H7 (cell line): ENCODE measurements at places on chromosomes 7 and 10.

GRCh38 chr7:39745320-39745719 is 121.9 kb downstream of the RALA start:
- no peak for DNase-seq

DNA sequence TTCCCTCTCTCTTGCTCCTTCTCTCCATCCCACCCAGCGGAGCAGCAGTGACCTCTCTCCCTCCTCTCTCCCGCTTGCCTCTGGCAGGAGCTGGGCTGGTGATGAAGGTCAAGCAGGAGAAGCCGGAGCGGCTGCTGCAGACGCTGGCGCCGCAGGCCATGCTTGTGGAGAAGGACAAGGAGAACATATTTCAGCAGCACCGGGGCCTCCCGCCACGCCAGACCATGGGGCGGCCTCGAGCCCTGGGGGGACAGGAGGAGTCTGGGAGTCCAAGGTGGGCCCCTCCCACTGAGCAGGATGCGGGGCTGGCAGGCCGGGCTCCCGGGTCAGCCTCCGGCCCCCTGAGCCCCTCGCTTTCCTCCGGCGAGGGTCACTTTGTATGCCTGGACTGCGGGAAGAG is 17.3 kb downstream of the ZNF775 start:
- DNase-seq: no peak

GRCh38 chr7:114985116-114985715 is 63.3 kb downstream of the MDFIC start:
- no peak for DNase-seq

DNA sequence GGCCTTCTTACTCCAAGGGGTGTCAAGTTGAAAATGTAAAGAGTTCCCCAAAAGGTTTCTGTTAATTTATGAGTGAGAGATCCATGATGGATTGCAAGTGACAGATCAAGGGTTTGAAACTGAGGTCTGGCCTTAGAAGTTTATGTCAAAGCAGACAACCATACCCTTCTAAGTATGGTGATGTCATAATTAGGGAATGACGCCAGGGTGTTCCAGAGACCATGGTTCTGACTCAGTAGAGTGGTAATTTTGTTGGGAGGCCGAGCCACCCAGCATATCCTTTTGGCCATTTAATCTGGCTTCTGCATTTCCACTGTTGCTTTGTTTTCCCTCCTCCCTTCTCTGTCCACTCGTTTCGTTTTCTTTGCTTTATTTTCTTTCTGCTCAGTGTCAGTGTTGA is 2.7 kb downstream of the TRUB1 start:
- no peak for DNase-seq

GRCh38 chr7:39761449-39761848 is 138.1 kb downstream of the RALA start:
- no peak for DNase-seq

GRCh38 chr7:22720791-22721786 is 5.9 kb upstream of the IL6 start:
- DNase-seq: no peak

DNA sequence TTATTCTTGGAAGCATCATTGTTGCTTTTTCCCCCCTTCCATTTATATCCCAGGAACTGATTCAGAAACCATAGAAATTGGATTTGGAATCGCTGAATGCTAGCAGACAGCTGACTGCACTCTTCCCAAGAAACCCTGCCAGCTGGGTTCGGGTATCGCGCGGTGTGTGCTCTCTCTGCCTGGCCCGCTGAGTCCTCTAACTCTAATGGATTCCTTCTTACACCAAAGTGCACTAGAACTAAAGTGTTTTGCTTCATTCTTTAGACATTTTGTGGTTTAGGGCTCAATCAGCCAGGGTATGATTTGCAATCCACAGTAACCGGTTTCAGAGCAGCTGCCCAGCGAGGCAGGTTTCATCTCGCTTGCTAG is 92.2 kb downstream of the EGFR start:
- DNase-seq: no peak

GRCh38 chr7:4486907-4487306 is 195.2 kb upstream of the FOXK1 start:
- no peak for DNase-seq

DNA sequence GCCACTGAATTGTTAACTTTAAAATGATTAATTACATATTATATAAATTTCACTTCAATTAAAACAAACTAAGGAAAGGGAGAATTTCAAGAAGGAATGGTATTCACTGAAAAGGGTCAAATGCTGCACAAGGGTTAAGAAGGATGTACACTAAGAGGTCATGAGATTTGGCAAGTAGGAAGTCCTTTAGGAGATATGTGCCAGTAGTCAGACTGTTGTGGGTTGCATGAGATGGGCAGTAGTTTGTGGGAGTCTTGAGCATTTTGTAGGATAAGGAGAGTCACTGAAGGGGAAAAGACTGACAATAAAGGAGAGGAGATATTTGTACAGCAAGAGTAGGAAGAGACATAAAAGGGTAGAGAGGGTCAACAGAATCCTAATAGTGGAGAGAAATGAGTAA is 12.4 kb upstream of the PTPN12 start:
- DNase-seq: no peak

- DNase-seq: no peak
Observed at GRCh38 chr7:115230882-115231571, 309.1 kb downstream of the MDFIC start.

- no peak for DNase-seq
Observed at GRCh38 chr10:122441961-122442360, 12.5 kb upstream of the ARMS2 start.

DNA sequence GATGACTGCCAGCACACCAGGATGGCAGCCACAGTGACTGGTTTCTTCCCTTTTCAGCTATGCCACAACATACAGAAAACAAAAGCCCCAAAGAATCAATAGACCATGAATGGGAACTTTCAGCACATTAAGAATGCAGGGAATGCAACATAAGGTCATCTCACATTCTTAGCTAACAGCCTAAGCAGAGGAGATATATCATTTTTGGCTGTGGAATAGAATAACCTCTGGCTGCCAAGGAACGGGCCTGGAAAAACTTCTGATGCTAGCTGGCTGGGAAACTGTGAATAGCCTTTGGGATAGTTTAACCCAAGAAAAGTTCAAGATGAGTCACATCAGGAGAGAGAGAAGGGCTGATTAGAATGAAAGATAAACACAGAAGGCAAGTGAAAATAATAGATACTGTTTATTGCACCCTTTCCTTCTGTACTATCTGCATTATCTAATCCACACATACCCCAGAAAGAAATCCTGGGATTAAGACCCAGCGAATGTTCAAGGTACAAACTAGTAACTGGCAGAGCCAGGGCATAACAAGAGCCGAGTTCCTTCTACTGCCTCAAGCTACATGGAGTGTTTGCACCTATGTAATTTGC is 169.2 kb downstream of the SEMA3A start:
- DNase-seq: no peak
